ENCODE measurements at places on chromosomes 11 and 22. TPM values are rescaled to one million over a fixed set of nuclear protein-coding genes. Genes with fewer than 3 reads are reported as not detected.

GTSE1 gene
- not detected for polyA plus RNA-seq

FAM227A gene
- polyA plus RNA-seq, result 0.93 TPM

UPB1 gene
- polyA plus RNA-seq, result not detected

CELF1 gene
- 36.5 TPM for polyA plus RNA-seq

APOBEC3H gene
- polyA plus RNA-seq, result not detected

CCDC116 gene
- polyA plus RNA-seq, result not detected

MYO7A gene
- polyA plus RNA-seq, result not detected

YAP1 gene
- polyA plus RNA-seq, result 3.6 TPM

PRG2 gene
- not detected for polyA plus RNA-seq

RIBC2 gene
- polyA plus RNA-seq, result not detected

CSTPP1 gene
- 75.9 TPM for polyA plus RNA-seq

C11orf97 gene
- polyA plus RNA-seq, result not detected

GPR83 gene
- polyA plus RNA-seq, result not detected

OR9G1 gene
- not detected for polyA plus RNA-seq

CASP12 gene
- not detected for polyA plus RNA-seq

CLDN5 gene
- 0.17 TPM for polyA plus RNA-seq

All from Purkinje cell (primary cell).